ENCODE measurements at places on chromosomes 1 and 21.

GRCh38 chr1:67304023-67304422 lies 3.6 kb upstream of the IL12RB2 start:
- DNase-seq: no peak

DNA sequence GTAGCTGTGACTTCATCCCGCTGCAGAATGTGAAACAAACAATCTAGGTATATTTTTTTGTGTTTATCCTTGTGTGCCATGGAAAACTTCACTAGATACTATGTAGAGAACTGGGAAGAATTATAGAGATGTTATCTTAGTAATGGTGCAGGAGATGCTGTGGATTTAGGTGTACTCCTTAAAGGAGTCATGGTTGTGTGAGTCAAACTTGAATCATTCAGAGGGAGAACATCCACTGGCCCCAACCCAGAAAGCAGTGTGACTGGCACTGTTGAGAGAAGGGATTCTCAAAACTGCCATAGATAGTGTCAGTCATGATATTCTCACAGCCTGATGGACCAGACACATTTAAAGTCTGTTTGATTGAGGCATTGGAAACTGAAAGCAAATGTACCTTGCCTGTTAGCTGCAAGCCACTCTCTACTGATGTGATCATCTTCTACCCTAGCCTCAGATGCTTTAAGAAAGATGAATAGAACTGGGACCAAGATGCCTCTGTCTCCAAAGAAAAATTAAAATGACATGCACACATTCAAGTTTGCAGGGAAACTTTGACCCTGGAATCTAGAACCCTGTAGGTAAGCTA lies 754.6 kb downstream of the MRPL39 start:
- DNase-seq: no peak

- DNase-seq: peak; percentile 73
These were observed 75.2 kb downstream of the KIFAP3 start for GRCh38 chr1:169999331-169999741.

- no peak for DNase-seq
These were observed 89.5 kb upstream of the HIVEP3 start for GRCh38 chr1:42008264-42008663.

- DNase-seq: no peak
These were observed 5.7 kb downstream of the TOR1AIP2 start for GRCh38 chr1:179871940-179872339.

GRCh38 chr1:177864538-177865305 lies 105.1 kb downstream of the SEC16B start:
- DNase-seq: no peak

GRCh38 chr1:54410359-54410758 lies 4.2 kb upstream of the SSBP3 start:
- DNase-seq: no peak

DNA sequence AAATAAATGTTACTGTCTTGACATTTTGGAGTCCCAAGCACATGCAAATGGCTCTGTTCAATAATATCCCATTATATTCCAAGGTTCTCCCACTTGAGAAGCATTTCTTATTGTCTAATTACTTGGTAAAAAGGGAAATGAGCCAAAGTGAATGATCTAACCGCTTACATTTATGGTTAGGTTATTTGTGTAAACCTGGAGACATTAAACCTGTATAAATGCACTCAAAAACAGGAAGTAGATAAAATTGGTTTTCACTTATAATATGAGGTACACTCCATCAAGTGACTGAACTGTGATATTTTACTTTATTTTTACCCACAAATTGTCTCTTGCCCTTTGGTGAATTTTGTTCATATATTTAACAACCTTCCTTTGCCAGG lies 26.8 kb downstream of the KIF1B start:
- no peak for DNase-seq

GRCh38 chr1:55481634-55482033 lies 266.5 kb upstream of the USP24 start:
- DNase-seq: no peak

DNA sequence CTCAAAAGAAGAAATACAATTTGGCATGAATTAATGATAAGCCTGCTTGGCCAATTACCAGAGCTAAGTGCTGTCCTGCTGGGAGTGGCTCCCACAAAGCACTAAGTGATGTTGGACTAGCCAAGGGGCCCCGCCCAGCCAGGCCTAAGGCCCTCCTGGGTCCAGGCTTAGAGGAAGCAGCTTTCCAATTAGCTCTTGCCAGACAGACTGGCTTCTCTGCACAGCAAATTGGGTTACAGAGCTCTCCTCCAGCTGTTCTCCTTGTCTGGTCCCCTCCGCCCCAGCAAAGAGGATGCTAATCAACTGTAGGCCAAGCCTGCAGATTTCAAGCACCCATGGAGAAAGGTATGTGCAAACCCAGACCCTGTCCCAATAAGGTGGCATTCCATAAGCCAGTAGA lies 151.9 kb downstream of the DMRTA2 start:
- no peak for DNase-seq

DNA sequence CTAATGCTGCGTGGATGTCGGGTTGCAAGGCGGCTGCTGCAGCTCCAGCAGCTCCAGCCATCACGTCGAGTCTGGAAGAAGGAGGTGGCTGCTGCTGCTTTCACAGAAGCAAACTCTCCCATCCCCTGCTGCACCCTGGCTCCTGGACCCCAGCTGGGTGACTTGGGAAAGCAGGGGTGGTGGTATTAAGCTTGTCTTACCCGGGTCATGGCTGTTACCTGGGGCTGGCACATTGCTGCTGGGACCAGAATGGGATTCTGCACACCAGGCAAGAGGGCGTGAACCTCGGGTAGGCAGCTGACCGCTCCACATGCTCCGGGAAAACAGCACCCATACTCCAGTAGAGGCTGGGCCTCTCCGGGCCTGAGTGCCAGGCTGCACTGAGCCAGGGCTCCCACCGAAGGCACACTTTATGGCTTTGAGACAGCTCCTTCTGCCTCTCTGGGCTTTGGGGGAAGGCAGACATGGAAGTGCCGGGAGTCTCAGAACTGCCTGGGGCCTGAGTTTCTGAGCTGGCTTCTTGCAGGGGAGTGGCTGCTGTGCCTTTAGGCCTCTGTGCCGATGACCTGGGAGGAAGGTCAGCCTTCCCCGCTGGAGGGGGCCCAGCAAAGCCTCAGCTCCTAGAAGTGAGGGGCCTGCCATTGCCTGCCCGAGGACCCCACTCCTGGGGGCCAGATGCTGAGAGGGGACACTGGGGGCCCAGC lies 1.2 kb downstream of the SMIM1 start:
- no peak for DNase-seq

DNA sequence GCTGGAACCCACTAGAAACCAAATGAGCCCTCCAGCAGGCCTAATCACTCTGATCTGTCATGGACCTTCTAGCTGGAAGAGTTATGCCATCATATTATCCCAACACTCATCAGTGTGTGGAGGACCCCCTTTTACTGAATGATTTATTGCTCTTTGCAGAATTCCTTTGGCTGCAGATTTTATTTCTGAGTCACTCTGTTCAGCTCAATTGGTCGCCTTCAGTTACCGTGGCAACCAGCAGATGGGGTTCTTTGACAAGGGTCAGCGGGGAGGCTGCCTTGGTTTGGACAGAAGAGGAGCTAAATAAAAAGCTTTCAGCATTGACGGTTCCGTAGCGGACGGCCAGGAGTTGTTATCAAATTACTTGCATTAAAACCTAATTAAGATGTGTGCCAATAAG lies 220.1 kb downstream of the SDCCAG8 start:
- DNase-seq: no peak

- DNase-seq: peak; percentile 58
These were observed 36.8 kb downstream of the RAP1A start for GRCh38 chr1:111656086-111657017.

DNA sequence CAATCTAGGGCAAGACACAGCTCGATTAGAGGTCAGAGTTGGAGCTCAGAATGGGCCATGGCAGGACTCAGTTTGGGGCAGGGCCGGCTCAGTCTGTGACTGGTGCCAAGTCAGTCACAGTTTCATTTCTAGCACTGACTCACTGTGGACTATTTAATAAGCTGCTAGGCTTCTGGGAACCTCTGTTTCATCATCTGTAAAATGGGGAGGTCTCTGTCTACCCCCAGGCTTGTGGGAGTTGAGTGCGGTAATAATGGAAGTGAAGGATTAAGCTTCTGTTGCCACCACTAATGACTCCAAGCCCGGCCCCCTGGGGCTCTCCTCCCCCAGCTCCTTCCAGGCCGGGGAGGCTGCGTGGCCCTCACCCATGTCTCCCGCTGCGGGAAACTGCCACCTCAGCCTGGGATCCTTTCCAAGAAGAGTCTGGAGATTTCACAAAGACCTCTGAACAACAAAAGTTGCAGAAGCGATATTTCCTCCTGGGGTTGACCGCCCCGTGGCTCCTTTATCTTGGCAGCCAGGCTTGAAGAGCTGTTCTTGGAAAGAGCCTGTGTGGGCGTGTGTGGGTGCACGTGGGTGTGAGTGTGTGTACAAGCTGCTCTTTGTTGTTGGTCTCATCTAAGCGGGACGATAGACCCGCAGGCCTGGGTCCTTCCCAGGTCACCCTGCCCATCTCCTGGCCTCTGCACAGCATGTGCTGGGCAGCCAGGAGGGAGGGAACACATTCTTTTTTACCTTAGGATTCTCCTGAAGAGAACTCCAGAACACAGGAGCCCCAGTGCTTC lies 29.1 kb downstream of the KNCN start:
- peak; percentile 45 for DNase-seq

DNA sequence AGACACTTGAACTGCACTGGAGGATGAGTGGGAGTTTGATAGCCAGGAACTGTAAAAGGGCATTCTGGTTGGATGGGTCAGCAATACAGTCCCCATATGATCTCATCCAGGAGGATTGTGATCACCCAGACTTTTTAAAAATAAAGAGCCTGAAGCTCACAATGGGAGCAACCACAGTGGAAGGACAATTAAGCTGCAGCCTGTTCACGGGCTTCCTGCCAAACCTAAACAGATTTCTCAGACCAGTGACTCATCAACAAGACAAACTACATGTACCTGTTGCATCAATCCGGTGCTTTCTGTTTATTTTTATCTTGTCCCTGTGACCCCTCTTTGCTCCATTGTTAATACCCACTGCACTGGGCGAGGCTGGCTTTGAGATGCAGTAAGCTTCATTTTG lies 52.3 kb downstream of the PAPPA2 start:
- peak; percentile 97 for DNase-seq

- DNase-seq: no peak
These were observed 5.9 kb upstream of the WNT2B start for GRCh38 chr1:112502826-112503225.

- no peak for DNase-seq
These were observed 23.2 kb upstream of the SLC2A1 start for GRCh38 chr1:42981871-42982270.

GRCh38 chr21:14366998-14367397 lies 15.9 kb downstream of the HSPA13 start:
- DNase-seq: no peak

- no peak for DNase-seq
These were observed 28.7 kb upstream of the SLC45A3 start for GRCh38 chr1:205709059-205709398.

- no peak for DNase-seq
These were observed 2.8 kb downstream of the ANKRD34A start for GRCh38 chr1:145961425-145962156.

- no peak for DNase-seq
These were observed 431.5 kb upstream of the CHRM3 start for GRCh38 chr1:238954865-238955264.

GRCh38 chr21:39952265-39952664 lies 85.0 kb downstream of the PCP4 start:
- DNase-seq: no peak

DNA sequence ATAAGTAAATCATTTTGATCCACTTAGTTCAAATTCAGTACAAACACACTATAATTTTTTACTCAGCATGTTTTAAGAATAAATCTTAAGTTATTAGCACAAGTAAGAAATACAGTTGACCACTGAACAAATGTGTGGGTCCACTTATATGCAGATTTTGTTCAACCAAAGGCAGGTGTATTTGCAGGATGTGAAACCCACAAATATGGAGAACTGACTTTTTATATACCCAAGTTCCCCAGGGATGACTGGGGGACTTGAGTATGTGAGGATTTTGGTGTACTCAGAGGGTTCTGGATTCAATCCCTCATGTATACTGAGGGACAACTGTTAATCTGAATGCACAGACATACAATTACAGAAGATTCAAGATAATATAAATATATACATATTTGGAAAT lies 25.7 kb upstream of the ERICH3 start:
- no peak for DNase-seq

- peak; percentile 36 for DNase-seq
These were observed 70.6 kb downstream of the FGGY start for GRCh38 chr1:59367301-59368007.

GRCh38 chr1:219661464-219662092 lies 48.7 kb upstream of the ZC3H11B start:
- no peak for DNase-seq

- DNase-seq: no peak
These were observed 41.0 kb downstream of the MFSD2A start for GRCh38 chr1:39995973-39996393.

DNA sequence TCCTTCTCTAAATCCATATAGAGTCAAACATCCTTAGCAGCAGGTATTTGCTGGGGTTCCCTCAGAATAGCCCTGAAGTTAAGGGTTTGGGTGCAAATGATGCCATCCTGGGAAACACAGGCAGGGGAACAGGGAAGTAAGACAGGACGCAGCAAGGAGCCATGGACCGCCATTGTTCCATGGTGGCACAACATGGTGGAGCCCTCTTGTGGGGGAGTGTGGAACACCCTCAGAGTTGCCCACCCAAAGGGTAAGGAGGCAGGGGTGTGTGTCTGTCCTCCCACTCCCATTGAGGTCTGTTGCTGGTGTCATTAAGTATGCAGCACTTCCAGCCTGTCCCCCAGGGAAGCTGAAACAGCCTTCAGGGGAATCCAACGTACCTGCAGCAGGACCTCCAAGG lies 20.4 kb upstream of the RCAN1 start:
- no peak for DNase-seq

DNA sequence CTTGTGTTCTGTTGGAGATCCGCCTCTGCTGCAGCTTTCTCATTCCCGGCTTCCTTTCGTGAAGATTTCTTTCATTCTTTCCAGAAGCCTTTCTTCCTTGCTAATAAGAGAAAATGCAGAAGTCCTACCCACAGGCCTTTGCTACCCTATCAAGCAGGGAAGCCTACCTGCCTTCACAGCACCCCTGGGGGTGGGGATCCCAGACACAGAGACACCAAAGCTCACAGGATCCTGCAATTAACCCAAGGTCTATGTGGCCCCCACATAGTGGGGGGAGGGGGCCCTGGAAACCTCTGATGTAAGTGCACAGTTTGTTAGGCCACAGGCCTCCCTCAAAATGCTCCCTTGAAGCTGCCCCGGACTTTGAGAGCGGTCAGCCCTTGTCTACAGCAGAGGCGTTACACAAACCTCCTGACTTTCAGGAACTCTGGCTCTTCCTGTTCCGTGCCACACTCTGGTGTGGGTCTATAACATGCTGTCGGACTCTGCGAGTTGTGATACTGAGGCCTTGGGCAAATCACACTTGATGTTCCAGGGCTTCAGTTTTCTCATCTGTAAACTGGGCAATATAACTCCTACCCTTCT lies 31.2 kb downstream of the NKAIN1 start:
- no peak for DNase-seq

- no peak for DNase-seq
These were observed 41.0 kb upstream of the LIN9 start for GRCh38 chr1:226349801-226350518.
